Activated B cell treated with CpG ODN at 0.5 μM for 24 hours (primary cell): ENCODE measurements at places on chromosomes 6 and 20. TPM values are rescaled to one million over a fixed set of nuclear protein-coding genes. Genes with fewer than 3 reads are reported as not detected.

DNA sequence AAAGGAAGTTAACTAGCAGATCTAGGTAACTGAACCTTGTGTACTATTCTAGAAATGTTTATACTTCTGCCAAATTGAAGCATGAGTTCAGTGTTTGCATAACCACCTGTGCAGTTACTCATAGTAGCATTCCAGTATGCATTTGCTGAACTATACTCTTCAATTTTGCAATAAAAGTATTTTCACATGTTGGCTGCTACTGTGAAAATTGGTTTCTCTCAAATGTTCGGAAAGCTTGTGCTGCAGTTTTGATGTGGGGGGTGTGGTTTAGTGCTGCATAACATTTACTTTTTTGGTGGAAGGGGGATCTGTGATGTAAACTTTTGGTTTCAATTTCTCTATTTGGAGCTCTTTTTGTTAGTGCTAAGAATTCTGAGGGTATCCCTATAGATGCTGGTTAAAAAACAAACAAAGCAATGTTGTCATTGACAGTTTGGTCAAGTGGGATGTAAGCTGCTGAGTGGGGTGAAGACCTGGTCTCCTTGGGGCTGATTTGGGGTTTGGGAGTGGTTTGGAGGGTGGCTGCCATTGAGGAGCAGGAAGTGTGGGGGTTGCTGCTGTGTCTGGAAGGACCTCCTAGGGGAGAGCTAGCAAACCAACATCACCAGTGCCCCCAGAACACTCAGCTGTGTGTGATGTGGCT, 87.8 kb downstream of the CARMIL1 start:
- no peak for DNase-seq

DNA sequence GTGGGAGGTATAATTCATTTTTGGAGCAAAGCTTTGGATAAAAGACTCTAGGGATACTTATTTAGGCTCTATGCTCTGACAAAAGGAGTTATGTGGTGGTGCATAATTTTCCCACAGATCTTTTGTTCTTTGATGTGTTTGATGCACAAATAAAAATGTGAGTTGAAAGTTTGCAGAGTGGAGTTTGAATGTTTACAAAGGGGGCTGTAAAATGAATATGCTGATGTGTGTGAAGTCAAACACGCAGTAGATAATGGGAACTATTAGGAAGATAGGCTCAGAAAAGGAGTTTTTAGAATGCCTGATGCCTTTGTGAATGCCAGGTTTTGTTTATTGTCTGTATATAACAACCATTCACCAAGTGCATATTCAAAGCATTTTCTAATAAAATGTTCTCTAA, 545.0 kb upstream of the EPHA7 start:
- DNase-seq: no peak

Gene NKX2-4
- not detected in 2 replicates for total RNA-seq

Gene XKR7
- 0.04 and 0.12 TPM in 2 replicates for total RNA-seq

DNA sequence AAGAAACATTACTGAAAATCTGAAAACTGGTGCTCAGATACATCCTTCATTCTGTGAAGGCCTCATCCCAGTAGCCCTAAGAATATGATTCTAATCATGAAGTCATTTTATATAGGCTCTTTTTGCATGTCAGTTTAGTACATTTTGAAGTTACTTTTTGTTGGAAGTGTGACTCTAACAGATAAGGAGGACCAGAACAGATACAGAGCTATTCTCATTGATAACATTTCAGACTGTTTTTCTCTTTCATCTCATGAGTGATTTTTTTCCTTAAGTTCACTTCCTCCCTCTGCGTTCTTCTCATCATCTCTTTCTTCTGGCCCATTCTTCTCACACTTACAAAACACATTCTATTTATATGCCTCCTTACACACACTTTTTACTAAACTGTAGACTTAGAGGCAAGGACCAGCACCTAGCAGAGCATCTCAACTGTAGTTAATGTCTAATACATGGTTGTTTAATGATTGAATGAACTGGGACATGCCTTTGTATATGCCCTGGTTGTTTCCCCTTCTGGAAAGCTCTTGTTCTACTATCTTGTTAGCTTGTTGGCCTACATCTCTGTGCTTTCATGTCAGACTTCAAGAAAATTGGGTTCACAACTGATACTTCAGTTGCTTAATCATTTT, 8.7 kb downstream of the CTNNBL1 start:
- DNase-seq: no peak

Gene LIME1
- 10.2 and 10.8 TPM in 2 replicates for total RNA-seq

DNA sequence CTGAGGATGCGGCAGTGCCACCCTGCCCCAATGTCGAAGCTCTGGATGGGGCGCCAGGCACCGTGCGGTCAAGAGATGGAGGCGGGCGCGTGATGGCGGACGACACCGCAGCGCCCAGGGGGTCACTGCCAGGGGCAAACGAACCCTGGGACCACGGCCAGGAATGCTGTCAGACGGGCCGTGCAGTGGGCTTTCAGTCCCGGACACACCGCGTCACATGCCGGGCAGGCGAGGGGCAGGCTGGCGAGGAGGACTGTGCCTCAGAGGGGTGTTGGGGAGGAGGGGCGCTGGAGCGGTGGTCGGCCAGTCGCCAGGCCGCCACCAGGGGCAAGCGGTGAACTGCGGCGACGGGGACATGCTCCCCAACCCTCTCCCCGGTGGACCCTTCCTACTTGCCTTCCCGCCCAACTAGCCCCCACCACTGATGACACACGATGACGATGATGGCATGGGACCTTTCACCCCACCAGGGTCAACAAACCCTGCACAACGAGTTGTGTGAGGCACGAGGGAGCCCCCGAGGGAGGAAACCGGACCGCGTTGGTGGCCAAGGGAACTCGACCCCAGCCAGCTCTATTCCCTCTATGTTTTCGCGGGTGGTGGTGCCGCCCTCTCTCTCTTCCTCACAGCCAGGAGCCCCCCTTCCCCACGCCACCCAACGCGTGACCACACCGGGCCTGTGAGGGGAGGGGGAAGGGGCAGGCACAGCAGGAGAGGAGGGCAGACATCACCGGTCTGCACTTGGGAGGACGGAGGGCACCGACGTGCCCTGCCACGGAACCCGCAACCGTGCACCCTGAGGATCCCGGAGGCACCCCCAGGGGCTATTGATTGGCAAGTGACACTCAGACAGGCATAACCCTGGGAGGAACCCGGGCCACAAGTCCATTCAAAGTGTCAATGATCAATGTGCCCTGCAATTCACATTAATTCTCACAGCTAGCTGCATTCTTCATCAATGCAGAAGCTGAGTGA, 1960.9 kb upstream of the DEFB115 start:
- no peak for DNase-seq

DNA sequence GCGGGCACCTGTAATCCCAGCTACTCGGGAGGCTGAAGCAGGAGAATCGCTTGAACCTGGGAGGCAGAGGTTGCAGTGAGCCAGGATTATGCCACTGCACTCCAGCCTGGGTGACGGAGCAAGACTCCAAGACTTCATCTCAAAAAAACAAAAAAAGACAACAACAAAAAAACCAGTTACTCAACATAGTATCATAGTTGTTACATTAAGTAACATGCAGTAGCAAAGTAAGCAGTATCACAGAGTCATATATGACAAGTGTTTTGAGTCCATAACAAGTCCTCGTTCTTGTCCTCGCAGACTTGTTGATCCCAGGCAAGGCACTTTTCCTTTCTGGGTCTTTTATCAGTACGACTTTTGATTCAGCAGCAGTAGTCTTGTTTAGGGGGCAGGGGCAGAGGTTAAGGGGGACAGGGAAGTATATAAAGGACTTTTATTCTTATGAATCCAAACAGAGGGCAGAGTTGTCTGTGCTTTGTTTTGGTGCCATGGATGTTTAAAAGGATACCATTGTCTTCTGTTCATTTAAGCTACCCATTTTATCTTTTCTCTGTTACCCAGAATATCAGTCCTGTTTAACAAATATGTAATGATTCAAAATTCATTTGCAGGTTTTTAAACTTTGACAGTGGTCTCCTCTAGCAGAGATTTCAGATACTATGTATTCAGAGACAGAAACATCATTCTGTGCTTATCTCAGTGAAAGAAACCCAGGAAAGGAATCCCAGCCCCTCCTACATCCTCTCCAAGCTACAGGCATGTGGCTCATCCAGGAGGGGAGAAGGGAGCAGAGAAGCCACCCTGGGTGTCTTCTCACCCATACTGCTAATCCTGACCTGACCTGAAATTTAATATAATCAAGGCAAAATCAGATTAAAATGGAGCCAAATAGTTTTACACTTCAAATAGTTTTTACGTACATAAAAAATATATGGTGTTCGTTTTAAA, 137.9 kb upstream of the EDN1 start:
- DNase-seq: no peak

Gene EIF6
- 137 and 148 TPM in 2 replicates for total RNA-seq

- no peak for DNase-seq
Measured at GRCh38 chr6:89489078-89489477, 56.1 kb downstream of the ANKRD6 start.

DNA sequence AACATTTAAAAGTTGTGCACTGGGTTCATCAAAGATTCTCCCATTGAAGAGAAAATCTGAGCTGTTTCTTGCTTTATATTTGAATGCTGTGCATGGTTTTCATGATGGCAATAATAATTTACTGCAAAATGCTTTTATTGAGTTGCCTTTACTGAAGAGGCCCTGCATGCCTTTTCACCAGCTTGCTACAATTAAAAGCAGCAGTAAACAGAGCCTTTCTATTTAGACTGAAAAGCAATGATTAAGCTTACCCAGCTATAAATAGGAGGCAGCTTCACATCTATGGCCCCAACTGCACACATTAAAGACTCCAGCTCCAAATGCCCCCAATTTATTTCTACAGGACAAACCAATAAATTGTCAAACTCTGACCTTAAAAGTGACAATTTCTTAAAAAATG, 70.3 kb downstream of the ANKEF1 start:
- no peak for DNase-seq

- no peak for DNase-seq
Measured at GRCh38 chr6:75337835-75338580, 53.4 kb upstream of the TMEM30A start.

DNA sequence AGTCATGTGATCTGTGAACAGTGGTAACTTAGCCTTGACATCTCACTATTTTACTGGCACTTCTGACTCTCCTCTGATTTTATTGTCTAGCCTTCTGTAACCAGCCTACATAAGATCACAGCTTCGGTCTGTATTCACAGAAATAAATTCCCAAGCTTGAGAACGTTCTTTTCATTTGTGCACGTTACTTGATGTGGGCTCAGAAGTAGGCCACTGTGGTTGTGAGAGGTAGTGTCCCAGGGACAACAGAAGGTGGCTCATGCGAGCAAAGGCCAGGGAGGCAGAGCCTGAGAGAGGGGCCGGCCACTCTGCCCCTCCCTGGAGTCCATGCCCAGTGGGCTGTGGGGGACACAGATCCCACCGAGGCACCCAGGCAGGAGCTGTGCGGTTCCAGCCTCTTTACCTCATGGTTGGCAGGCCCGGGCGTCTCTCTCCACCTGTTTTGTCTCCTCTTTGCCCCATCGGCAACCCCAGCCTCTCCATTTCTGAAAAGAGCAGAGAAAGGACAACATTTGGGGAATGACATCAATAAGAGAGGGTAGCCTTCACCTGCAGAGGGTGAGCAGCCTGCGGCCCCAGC, 207.5 kb upstream of the CST7 start:
- no peak for DNase-seq

DNA sequence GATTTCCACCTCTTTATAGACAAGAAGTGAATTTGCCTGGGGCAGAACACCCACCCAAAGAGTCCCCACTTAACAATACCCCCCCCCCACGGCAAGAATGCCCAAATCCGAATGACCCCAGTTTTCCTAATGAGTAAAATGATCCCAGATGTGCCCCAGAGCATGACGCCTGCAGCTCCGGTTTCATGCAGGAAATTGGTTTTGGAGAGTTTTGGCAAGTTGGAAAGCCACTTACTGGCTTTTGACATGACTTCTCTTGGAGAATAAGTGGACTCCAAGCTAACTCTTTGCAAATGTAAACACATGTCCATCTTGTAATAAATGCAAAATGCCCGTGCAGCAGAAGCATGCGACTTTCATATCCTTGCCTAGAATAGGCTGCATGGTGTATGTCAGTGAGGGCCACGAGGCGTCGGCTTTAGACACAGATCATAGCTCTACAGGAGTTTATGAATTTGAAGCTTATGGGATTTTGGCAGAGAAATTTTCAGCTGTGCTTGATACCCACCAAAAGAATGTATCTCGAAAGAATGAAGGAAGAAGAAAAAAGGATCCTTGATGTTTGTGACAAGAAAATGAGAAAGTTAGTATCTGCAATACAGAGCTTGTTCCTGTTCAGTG, 24.2 kb downstream of the EDN3 start:
- no peak for DNase-seq

GRCh38 chr6:155994086-155994485, 538.4 kb upstream of the NOX3 start:
- no peak for DNase-seq

Gene ZNF391
- 4.8 and 5.9 TPM in 2 replicates for total RNA-seq

Gene MACROD2
- 54.8 and 55.1 TPM in 2 replicates for total RNA-seq

DNA sequence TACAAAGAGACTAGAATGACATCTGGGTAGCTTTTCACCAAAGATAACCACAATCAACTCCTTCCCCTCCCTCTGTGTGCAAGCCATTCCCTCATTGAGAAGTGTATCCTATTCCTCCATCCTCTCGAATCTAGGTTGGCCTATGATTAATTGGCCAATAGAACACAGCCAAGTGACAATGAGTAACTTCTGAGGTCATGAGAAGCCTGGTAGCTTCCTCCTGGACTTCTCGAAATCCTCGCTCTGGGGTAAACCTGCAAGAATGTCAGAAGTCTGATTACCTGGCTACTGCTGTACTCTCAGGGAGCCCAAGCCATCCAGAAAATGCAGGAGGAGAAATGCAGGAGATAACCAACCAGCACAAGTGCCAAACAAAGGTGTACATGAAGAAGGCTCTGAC, 13.1 kb downstream of the ARHGAP18 start:
- DNase-seq: no peak

DNA sequence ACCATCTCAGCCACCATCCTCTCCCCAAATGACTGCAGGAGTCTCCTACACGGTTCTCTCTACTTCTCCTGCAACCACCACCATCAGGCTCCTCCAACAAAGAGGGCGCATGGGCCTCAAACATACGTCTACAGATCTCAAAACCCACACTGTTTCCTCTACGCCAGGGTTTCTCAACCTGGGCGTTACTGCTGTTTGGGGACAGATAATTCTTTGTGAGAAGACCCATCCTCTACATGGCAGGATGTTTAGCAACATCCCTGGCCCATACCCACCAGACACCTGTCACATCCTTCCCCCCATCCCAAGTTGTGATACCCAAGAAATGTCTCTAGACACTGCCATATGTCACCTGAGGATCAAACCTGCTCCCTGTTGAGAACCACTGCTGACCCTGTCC, 45.0 kb downstream of the ELMO2 start:
- DNase-seq: no peak

DNA sequence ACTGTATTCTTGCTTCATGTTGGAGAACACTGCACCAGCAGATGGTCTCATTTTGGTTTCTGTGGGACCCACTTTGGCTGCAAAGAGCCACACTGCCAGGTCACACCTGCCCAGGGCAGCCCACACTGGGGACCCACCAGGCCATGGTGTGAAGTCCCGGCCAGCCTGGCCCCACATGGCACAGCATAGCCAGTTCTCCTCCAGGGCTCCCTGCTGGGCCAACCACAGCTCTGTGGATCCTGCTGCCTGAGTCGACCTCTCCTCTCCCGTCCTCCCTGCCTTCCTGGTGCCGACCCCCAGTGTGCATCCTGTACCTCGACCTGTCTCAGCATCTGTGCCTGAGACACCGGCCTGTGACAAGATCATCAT, 3.0 kb downstream of the ARFRP1 start:
- no peak for DNase-seq

Gene ZSWIM3
- total RNA-seq: 5.9 and 6.4 TPM in 2 replicates
